COLO829 (cell line): ENCODE measurements at places on chromosomes 5 and 9.

DNA sequence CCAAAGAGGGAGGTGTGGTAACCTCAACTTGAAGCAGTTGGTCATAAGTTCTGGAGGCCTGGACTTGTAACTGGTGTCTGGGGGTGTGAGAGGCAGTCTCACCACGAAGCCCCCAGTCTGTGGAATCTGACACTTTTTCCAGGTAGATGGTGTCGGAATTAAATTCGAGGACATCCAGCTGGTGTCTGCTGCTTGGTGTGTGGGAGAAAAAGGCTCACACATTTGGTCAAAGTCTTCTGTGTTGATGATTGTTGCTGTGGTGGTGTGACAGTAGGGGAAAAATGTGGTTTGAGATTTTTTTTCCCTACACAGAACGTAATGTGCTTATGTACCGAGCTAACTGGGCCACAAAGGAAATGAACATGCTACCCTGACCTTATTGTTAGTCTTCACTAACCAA, 251.9 kb downstream of the MAT2B start:
- DNase-seq, result no peak

GRCh38 chr9:128713941-128714573, 9.9 kb downstream of the ZDHHC12 start:
- DNase-seq, result no peak

GRCh38 chr5:143624465-143624864, 187.5 kb upstream of the HMHB1 start:
- no peak for DNase-seq

- no peak for DNase-seq
Measured at GRCh38 chr5:177455036-177455660, 8.5 kb downstream of the PRR7 start.

DNA sequence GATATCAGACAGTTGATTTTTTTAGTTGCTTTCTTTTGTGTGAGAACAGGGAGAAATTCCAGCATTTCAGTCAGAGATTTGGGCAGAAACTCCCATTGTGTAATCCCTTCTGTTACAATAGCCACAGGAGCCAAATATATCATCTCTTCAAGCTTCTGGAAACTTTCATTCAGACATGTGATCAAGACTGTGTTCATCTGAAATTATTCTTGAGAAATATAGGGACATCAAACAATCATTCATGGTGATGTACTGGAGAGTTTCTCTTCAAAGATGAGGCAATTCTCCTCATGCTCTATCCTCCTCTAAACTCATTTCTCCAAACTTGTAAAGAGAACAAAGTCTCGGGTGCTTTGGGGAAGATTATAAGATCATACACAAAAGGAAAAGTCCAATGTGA, 35.2 kb upstream of the CSNK1G3 start:
- DNase-seq, result no peak

GRCh38 chr5:155144956-155145355, 131.4 kb downstream of the KIF4B start:
- DNase-seq, result no peak

DNA sequence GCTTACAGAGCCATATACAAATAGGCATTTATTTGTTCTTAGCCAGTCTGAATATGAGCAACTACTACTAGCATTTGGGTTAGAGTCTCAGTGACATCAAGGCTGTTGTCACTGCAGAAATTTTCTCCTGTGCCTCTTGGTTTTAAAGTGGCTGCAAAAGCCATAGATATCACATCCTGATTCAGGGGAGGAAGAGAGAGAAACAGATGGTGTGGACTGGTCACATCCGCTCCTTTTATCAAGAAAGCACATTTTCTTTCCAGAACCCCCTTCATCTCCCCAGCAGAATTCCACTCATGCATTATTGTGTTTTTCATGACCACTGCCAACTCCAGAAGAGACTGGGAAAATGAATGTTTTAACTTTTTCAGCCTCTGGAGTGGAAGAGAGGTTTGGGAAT, 69.8 kb downstream of the PTTG1 start:
- no peak for DNase-seq

- DNase-seq, result no peak
Measured at GRCh38 chr5:93582167-93582462, 907 bp upstream of the NR2F1 start.

- no peak for DNase-seq
Measured at GRCh38 chr9:34510497-34511468, 12.0 kb downstream of the ENHO start.

DNA sequence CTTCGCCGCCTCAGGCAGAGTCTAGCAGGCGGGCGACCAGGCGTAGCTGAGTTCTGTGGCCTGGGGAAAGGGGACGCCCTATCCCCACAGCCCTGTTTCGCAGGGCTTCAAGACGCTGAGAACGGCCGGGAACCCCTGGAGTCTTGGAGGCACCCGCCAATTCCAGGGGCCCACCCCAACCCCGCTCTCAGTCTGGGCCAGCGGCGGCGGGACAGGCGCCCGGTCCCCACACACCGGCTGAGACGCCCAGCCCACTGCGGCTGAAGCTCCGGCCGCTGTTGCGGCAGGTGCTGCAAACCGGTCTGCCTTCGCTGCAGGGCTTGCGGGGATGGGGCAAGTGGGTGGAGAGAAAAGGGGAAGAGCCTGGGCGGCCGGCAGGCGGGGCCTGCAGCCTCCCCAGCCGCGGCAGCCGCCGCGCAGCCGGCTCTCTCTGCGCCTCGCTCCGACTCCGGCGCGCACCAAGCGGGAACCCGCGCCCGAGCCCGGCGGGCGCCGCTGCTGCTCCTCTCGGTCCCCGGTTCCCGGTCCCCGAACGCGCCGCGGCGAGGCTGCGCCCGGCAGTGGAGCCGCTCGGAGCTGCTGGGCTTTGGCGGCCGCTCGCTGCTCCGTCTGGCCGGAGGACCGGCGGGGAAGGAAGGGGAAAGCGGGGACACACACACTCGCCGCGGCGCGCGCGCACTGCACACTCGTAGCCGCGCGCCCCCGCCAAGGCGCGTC, at the start of gene PIP5K1B:
TSS of gene PIP5K1B (plus strand) at position 427 of the 717 bp plus-strand sequence. CDS start 117,375 bp downstream, outside the sequence.
- DNase-seq, result no peak

DNA sequence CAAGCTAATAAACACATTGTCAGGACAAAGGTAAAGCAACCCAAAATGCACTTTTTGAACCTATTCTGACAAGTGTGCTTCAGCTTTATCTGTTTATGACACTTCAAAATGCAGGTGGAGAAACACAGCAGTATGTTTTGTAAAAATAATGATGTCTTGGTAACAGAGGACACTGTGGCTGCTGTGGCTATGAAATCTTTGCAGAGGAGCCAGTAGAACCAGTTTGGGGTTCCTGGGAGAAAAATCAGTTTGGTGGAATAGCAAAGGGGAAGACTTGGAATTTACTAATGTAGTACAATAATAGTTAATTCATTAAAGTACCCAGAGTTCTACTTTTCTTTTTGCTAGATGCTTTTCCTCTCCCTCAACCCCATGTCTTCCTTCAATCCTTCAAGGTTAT, 40.6 kb downstream of the SIL1 start:
- DNase-seq, result no peak

DNA sequence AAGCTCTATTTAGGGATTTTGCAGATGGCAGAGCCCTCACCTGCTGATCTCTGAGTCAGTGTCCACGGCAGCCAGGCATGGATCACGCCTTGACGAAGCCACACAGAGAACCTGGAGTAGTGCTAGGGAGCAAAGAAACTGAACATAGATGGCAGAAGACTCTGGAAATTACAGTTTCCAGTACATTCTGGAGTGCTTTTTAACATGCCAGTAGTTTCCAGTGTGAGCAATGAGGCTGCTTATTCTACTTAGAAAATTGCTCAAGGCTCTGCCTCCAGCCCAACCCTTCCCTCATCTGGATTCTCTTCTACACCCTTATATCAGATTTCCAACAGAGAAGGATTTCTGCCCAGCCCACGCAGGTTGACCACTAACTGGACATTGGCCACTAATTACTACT, 203.3 kb downstream of the ADAMTS12 start:
- no peak for DNase-seq

- DNase-seq, result peak; percentile 8
Measured at GRCh38 chr5:68214482-68215207, 911 bp upstream of the PIK3R1 start.

GRCh38 chr5:90548069-90548593, 10.5 kb upstream of the ADGRV1 start:
- no peak for DNase-seq

GRCh38 chr5:116553366-116553765, 21.3 kb downstream of the SEMA6A start:
- no peak for DNase-seq

GRCh38 chr9:132754236-132754635, 84.0 kb downstream of the GTF3C4 start:
- DNase-seq, result no peak

GRCh38 chr9:126439402-126439765, 112.8 kb downstream of the MVB12B start:
- no peak for DNase-seq

DNA sequence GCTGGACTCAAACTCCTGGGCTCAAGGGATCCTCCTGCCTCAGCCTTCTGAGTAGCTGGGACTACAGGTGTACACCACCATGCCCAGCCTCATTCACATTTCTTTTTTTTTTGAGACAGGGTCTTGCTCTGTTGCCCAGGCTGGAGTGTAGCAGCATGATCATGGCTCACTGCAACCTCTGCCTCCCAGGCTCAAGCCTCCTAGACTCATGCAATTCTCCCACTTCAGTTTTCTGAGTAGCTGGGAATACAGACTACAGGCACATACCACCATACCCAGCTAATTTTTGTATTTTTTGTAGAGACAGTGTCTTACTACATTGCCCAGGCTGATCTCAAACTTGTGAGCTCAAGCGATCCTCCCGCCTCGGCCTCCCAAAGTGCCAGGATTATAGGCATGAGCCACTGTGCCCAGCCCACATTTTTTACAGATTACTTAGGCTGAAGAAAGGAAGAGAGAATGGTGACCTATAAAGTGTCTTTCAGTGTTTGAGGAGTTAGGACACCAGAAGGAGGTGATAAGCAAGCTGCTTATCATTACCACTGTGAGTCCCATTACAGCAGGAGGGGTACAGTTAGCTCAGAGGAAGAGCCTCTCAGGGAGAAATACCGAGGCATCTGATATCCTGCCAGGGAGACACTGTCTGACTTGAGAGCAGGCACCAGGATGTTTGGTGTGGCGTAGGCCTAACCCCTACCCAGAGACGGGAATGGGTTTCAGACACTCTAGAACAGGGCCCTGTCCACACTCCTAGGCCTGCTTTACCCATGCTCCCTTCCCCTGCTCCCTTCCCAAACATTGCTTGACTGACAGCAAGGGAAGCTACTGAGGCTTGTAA, 9.7 kb downstream of the FAXDC2 start:
- no peak for DNase-seq

DNA sequence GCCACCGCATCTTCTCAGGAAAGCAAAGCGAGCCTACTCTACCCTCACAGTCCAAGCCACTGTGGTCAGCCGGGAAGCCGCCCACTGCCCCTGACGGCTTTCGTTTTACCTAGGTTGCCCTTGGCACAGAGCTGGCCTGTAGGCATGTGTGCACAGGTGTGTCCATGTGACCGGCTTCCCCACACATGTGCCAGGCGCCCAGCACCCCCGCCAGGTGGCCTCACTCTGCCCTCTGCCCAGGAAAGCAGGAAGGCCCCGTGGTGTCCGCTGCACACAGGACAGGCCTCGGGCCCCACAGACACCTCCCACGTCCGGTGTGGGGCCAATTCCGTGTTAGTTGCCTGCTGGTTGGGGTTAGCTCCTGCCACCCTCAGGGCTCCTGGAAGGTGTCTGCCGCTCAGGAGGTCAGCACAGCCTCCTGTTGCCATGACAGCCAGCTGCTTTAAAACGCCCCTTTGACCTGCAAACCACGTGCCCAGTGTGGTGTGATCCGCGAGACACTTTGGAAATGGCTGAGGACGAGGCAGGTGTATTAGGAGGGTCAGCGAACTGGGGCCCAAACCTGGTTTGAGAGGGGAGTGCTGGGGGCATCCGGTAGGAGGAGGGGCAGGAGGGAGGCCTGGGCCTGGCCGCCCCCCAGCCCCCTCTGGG, 28.7 kb downstream of the TPPP start:
- no peak for DNase-seq

GRCh38 chr9:80157561-80157983, 585.8 kb downstream of the TLE4 start:
- peak; percentile 18 for DNase-seq

- no peak for DNase-seq
Measured at GRCh38 chr9:7730164-7730445, 69.5 kb downstream of the DMAC1 start.

- DNase-seq, result peak; percentile 28
Measured at GRCh38 chr5:107570805-107571531, 99.8 kb downstream of the EFNA5 start.

DNA sequence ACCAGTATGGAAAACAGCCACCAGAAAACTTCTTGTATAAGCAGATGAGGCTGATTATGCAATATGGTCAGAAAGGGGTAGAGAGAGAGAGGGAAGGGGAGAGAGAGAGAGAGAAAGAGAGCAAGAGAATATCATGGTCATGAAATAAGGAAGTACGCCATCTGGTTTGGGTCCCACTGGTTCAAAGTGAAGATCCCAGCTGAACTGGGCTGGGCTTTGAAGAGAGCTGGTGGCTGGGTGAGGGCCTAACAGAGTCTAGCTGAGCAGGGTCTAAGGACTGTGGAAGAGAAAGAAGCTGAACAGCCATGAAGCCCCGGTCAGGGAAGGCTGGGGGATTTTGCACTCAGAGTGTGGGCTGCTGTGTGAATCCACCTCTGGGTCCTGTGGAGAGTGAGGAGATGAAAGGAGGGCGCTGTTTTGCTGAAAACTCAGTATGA, 14.6 kb downstream of the TRIM14 start:
- DNase-seq, result no peak

DNA sequence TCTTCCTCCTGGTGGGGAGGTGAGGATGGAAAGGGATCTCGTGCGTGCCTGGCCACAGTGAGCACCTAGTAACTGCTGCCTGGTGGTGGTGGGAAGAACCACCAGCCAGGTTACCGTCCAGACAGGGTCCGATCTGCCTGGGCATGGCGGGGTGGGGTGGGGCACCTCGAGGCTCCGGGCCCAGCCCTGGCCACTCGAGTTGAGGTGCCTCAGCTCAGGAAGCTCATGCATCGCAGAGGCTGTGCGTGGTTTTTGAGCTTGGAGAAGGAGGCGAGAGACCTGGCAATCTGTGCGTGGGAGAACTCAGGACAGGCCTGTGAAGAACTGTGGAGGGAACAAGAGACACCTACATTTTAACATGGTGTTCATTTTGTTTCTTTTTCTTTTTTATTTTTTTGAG, 31.0 kb upstream of the FIBCD1 start:
- no peak for DNase-seq

GRCh38 chr9:81776834-81777233, 87.5 kb upstream of the TLE1 start:
- DNase-seq, result no peak

DNA sequence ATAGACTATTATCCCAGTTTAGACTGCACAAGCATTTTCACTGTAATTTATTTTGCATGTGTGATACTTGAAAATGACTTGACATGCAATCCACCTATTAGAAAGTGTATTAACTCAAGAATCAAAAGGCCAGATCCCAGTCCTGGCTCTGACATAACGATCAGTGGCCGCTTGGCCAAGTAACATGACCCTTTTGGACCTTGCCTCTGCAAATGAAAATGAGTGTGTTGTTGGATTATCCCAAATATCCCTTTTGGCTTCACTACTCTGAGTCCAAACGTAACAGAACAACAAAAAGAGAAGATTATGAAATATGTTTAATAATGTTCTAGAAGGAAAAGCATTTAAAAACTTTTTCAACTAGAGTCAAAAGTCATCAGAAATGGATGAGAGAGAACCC, 19.0 kb downstream of the DMGDH start:
- DNase-seq, result no peak
